Left renal pelvis (tissue), 4 donors: ENCODE measurements at places on chromosomes 5 and 9.

GRCh38 chr5:127967323-127967982 is 116.1 kb upstream of the SLC12A2 start:
- no peak for DNase-seq

- DNase-seq = no peak
These were observed at the start of gene ENG for GRCh38 chr9:127854184-127854806. TSS of gene ENG (minus strand) at chr9:127854658. CDS start at chr9:127854355, 303 bp downstream.

- no peak for DNase-seq
These were observed 205.9 kb upstream of the TMEM161B start for GRCh38 chr5:88474574-88474973.

- DNase-seq = no peak
These were observed 379.4 kb upstream of the RORB start for GRCh38 chr9:74117731-74118130.

GRCh38 chr5:1540166-1540565 is 16.4 kb upstream of the LPCAT1 start:
- no peak for DNase-seq

GRCh38 chr5:64505769-64506566 is at the start of gene RGS7BP:
TSS of gene RGS7BP (plus strand) at chr5:64506015. CDS start at chr5:64506625, 610 bp downstream.
- no peak for DNase-seq
